Activated CD4-positive, alpha-beta T cell treated with anti-CD3 and anti-CD28 coated beads for 36 hours (primary cell): ENCODE measurements at places on chromosomes 13 and 19. TPM values are rescaled to one million over a fixed set of nuclear protein-coding genes. Genes with fewer than 3 reads are reported as not detected.
A peak's percentile ranks its signal among the peaks of the same experiment; 100 is the strongest.

DNA sequence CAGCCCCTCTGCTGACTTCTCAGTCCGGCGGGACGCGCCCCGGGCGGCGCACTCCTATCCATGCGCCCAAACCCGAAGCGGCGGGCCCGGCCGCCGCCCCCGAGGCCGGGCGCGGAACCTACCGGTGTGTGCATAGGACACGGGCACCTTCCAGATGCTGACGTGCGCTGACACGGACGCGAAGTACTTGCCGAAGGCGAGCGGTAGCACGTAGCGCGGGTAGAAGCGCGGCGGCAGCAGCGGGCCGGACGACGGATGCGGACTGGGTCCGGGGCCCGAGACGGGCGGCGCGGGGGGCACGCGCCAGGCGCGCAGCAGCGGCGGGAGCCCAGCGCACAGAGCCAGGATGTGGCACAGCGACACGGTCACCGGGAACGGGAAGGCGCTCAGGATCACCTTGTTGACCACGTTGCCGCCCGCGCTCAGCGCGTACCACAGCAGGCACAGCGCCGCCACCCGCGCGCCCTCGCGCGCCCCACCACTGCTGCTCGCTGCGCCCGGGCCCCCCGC is 338 bp downstream of the SLC35E1 start:
- H3K27me3 ChIP-seq = no peaks in the 10 kb centered on the region
- peak; percentile 70 for DNase-seq
- peak overlapping the region; percentile 96 for H3K4me3 ChIP-seq

GRCh38 chr13:111005364-111005763 is 90.5 kb upstream of the ANKRD10 start:
- H3K27ac ChIP-seq = no peak overlapping the region
- peaks cover 9% of the 10 kb centered on the region for H3K27me3 ChIP-seq
- DNase-seq = no peak
- no peak overlapping the region for H3K4me3 ChIP-seq
- no peaks in the 10 kb centered on the region for H3K4me1 ChIP-seq

- H3K36me3 ChIP-seq = no peaks in the 10 kb centered on the region
- H3K27ac ChIP-seq = peak overlapping the region; percentile 7
- no peak overlapping the region for H3K4me3 ChIP-seq
Observed at GRCh38 chr19:41951686-41952172, 7.4 kb downstream of the RABAC1 start.

DNA sequence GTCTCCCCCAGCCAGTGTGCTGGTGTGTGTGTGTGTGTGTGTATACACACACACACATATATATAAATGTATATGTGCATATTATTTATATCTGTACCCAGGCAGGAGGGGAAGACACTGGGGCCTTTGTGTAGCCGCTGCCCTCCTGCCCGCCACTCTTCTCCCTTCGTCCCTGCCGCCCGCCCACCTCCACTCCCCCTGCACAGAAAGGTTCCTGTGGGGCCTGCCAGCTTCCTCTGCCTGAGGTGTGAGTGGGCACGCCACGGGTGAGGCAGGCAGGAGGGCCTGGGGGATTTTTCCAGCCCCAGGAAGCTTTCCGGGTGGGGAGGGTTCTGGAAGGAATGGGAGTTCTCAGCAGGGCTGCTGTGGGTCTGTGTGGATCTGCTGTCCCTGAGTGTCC is 6.9 kb downstream of the IRF2BP1 start:
- peaks cover 3% of the 10 kb centered on the region for H3K36me3 ChIP-seq
- H3K27ac ChIP-seq = no peak overlapping the region
- peaks cover 42% of the 10 kb centered on the region for H3K4me1 ChIP-seq
- H3K27me3 ChIP-seq = peaks cover 21% of the 10 kb centered on the region
- DNase-seq = no peak
- no peak overlapping the region for H3K4me3 ChIP-seq

DNA sequence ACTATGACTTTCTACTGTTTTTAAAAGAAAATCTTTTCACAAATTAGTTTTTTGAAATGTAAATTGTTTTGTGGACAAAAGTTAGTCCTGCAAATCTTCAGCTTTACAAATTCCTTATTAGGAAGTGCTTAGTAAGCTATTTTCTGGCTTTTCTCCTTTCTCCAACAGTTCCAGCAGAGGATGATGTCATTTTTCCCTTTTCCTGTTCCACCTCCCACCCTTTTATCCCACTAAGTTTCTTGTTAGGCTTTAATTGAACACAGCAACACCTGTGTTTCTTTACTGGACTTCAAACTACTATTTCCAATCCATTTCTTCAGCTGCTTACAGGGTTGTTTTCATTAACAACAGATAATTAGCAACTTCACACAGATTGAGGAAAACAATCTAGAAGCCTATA is 389.2 kb downstream of the NDFIP2 start:
- no peaks in the 10 kb centered on the region for H3K27me3 ChIP-seq
- H3K4me3 ChIP-seq = no peak overlapping the region
- no peak overlapping the region for H3K27ac ChIP-seq
- no peaks in the 10 kb centered on the region for H3K36me3 ChIP-seq
- no peak for DNase-seq

SHISA2 gene
- not detected for total RNA-seq

DNA sequence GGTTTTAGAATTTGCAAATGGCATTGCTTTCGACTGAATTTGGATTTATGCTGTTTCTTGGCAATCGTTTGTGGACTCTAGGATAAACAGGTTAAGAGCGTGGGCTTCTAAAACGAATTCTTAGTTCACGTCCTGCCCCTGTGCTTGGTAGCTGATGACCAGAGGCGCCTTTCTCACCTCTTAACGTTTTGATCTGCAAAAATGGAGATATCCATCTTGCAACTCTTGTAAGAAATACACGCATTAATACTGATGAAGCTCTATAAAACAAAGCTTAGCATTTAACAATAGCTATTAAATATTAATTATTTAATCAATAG is 580 bp upstream of the KATNAL1 start:
- H3K4me3 ChIP-seq = peak overlapping the region; percentile 80
- no peak overlapping the region for H3K27ac ChIP-seq
- no peaks in the 10 kb centered on the region for H3K36me3 ChIP-seq
- no peaks in the 10 kb centered on the region for H3K27me3 ChIP-seq
- DNase-seq = no peak

DNA sequence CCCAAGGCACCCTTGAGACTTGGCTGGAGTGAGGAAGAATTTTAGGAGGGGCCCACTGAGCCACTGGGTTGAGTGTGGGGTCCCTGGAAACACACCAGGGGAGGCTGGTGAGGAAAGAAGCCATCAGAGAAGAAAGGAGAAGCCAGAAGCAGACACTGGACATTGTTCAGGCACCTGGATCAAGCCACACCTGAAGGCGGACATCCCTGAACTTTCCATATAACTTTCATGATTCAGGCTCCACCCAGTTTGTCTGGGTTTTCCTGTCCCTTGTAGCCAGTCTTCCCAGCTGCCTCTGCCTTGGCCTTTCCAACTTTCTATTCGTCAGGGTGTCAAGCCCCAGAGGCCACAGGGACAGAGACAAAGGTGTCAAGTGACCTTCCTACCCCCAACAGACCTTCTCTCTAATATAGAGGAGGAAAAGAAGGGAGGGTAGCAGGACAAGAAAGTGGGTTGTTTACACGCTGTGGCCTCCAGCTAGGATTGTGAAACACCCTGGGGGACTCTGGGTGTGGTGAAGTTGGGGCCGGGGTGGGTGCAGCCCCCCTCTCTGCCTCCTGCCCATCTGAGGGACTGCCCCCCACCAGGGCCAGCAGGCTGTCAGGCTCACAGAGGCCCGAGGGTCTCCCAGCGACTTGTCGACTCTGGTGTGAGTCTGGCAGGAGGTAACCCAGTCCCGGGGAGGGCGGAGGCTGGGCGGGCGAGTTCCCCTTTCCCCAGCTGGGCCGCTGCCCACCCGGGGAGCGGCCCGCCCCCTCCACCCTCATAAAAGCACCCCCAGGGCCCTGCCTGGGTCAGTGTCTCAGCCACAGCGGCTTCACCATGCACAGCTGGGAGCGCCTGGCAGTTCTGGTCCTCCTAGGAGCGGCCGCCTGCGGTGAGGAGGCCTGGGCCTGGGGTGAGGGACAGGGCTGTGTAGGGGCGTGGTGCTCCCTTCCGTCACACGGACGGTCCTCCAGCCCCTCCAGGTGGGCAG is at the start of gene CFD:
Gene CFD (plus strand): TSS at position 797 of the 976 bp plus-strand sequence. CDS start 26 bp downstream, at position 823.
- H3K4me3 ChIP-seq = no peak within 1 kb of the TSS
- no peaks in the 10 kb centered on the region for H3K36me3 ChIP-seq
- no peak for DNase-seq
- peaks cover 13% of the 10 kb centered on the region for H3K27me3 ChIP-seq
- H3K27ac ChIP-seq = no peak within 1 kb of the TSS

ZSCAN4 gene
- total RNA-seq = not detected

DNA sequence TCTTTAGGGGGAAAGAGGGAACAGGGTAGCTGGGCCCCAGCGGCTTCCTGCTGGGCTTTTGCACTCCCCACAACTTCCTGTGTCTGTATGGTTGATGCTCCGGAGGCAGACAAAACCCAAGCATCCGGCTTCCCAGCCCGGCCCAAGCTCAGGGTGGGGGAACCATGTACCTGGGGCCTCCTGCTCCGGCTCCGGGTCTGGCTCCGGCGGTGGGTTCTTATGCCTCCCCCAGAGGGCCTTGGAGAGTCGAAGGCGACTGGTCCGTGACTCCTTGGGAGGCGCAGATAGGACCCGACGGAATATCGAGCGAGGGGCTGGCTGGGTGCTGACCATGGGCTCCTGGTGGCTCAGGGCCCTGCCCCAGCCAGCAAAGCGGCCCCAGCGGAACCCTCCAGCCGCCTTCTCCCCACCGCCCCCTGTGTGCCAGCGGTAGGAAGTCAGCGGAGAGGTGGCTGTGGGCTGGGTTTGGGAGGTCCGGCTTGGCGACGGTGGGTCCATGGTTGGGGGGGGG is 428 bp downstream of the RASAL3 start:
- H3K27me3 ChIP-seq = peaks cover under 1% of the 10 kb centered on the region
- H3K36me3 ChIP-seq = peaks cover 36% of the 10 kb centered on the region
- peak overlapping the region; percentile 94 for H3K27ac ChIP-seq
- peak; percentile 87 for DNase-seq
- peak overlapping the region; percentile 84 for H3K4me3 ChIP-seq

DNA sequence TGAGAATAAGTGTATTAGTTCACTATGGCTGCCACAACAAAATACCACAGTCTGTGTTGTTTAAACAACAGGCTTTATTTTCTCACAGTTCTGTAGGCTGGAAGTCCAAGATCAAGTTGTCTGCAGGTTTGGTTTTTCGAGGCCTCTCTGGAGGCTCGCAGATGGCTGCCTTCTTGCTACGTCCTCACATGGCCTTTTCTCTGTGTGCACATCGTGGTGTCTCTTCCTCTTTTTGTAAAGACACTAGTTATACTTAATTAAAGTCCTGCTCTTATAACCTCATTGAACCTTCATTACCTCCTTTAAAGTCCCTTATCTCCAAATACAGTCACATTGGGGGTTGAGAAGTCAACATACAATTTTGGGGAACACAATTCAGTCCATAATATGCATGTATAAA is 10.6 kb downstream of the CSNK1A1L start:
- peaks cover 5% of the 10 kb centered on the region for H3K4me1 ChIP-seq
- peaks cover 6% of the 10 kb centered on the region for H3K27me3 ChIP-seq
- no peak overlapping the region for H3K27ac ChIP-seq
- H3K36me3 ChIP-seq = no peaks in the 10 kb centered on the region

DNA sequence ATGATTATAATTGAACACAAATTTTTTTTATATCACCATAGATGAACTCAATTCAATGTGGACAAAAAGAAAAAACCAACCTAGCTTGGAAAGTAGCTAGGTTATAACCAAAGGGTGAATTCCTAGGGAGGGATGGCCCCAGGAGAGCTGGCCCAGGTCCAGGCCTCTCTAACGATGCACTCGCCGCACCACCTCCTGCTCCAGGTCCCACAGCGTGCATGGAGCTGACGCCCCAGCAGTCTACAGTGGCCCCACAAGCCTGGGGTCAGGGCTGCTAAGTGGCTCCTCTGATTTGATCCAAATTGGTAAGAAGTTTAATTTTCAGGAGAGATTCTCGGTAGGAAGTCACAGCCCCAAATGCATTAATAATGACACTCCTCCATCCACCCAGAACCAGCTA is 48.8 kb downstream of the TSHZ3 start:
- no peak for DNase-seq
- no peaks in the 10 kb centered on the region for H3K27me3 ChIP-seq
- no peaks in the 10 kb centered on the region for H3K4me1 ChIP-seq
- H3K27ac ChIP-seq = no peak overlapping the region
- H3K36me3 ChIP-seq = no peaks in the 10 kb centered on the region

DNA sequence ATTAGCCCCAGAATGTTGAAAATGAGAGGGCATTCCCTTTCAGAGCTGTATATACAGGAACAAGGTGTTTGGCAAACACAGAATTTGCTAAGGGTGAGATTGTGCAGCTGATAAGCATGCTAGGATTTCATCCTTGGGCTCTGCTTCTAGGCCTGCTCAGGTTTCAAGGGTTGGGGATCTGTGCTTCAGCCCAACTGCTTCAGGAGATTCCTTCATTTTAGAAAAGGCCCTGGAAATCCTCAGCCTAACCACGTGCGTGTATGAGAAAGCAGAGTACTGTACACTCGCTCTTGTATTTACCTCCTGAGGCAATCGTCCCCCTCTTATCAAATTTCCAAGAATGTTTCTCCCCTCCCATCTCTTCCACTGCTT is 291.6 kb upstream of the ARGLU1 start:
- DNase-seq = no peak
- H3K27ac ChIP-seq = no peak overlapping the region
- no peaks in the 10 kb centered on the region for H3K36me3 ChIP-seq
- H3K4me1 ChIP-seq = no peaks in the 10 kb centered on the region
- H3K27me3 ChIP-seq = no peaks in the 10 kb centered on the region

EFNB2 gene
- 0.14 TPM for total RNA-seq
